SW 1271 (cell line): ENCODE measurements at places on chromosomes 6 and 20.

GRCh38 chr20:8505476-8506200 is 373.6 kb downstream of the PLCB1 start:
- DNase-seq: no peak

- DNase-seq: no peak
These were observed 158.3 kb upstream of the CST7 start for GRCh38 chr20:24790746-24791283.

GRCh38 chr20:34389206-34389953 is 26.3 kb downstream of the ITCH start:
- no peak for DNase-seq

DNA sequence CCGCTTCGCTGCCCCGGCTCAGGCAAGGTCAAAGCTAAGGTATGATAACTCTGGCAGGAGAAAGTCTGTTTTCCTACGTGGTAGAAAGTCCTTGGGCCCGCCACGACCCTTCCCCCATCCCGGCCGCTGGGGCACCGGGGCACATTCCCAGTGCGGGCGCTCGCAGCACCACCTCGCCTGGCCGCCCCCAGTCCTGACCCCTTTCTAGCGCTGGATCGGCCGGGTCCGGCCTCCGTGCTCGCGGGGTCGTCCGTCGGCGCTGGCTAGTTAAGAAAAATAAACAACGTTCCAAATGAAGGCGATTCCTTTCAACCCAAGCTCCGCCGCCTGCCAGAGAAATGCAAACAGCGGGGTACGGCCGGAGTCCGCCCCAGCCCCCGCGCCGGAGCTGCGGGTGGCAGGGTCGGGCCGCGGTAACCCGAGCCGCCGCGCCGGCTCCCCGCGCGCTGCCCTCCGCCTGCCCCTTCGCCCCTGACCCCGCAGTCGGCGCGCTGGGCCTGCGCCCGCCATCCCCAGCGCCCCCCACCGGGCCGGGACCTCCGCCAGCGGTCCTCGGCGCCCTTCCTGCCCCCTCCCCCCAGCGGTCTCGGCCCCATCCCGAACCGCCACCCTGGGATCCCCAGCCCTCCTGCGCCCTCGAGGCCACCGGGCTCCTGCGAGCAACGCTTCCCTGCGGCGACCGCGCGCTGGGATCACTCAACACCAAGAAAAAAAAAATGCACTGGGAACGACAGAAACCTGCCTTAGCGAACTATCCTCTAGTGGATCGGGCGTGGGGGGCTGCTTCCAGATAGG is 37.6 kb downstream of the NCR2 start:
- no peak for DNase-seq

DNA sequence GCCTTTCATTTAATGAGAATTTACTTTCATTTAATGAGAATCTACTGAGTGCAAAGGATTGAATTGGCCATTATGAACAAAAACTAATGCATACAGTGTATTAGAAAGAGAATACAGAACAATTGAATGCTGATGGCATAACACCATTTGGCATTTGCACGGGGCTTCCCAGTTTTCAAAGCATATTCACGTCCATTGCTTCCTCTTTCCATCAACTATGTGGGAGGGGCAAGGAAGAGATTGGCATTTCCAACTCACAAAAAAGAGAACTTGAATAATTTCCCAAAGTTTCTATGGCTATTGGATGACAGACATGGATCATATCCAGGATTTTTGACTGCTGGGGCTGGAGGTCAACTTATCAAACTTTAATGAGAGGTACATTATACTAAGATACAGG is 23.2 kb upstream of the ARG1 start:
- no peak for DNase-seq

GRCh38 chr6:1135726-1136414 is 176.0 kb upstream of the FOXQ1 start:
- no peak for DNase-seq

DNA sequence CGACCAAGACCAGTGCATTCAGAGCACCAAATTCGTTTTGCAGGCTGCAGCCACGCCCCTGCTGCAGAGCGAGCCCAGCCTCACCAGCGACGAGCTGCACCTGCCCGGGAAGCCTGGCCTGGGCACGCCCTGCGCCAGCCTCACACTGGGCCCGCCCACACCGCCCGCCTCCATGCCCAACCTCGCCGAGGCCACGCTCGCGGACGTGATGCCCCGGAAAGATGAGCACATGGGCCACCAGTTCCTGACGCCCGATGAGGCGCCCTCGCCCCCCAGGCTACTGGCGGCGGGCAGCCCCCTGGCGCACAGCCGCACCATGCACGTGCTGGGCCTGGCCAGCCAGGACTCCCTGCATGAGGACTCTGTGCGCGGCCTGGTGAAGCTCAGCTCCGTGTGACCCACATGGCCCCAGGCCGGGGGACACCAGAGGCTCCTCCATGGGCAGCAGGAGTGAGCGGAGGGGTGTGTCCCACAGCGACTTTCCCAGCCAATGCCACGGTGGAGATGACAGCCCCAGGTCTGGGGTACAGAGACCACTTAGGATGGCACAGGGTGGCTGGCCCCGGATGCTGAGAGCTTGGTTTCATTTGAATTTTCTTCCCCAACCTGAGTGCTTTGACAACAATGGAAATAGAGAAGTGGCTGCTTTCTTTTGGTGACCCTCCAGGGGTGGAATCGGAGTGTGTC is 150.2 kb upstream of the SNX9 start:
- no peak for DNase-seq

DNA sequence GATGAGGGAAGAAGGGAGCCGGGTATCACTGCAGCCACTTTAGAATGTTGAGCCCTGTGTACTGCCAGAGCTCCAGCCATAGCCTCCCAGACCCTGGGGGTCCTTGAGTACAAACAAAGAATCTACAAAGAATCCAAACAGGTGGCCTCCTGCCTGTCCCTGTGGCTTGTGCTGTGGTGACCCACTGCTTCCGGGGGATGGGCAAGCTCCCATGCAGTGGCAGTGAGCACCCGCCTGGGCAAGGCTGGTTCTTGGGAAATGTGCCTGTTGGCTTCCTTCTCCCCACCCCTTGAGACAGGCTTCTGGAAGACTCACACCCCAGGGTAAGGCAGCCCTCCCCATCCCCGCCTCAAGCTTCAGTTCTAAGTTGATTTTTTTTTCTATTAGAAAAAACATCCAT is 13.9 kb downstream of the SIRPA start:
- DNase-seq: no peak

- no peak for DNase-seq
These were observed 140.7 kb upstream of the BMP2 start for GRCh38 chr20:6626805-6627204.

- no peak for DNase-seq
These were observed 257.5 kb downstream of the MMUT start for GRCh38 chr6:49205526-49205925.

DNA sequence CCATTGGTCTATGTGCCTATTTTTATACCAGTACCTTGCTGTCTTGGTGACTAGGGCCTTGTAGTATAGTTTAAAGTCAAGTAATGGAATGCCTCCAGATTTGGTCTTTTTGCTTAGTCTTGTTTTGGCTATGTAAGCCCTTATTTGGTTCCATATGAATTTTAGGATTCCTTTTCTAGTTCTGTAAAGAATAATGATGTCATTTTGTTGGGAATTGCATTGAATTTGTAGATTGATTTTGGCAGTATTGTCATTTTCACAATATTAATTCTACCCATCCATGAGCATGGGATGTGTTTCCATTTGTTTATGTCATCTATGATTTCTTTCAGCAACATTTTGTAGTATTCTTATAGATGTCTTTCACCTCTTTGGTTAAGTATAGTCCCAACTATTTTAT is 96.4 kb upstream of the PAK5 start:
- DNase-seq: no peak

- no peak for DNase-seq
These were observed 55.0 kb downstream of the ALDH5A1 start for GRCh38 chr6:24549674-24550353.

DNA sequence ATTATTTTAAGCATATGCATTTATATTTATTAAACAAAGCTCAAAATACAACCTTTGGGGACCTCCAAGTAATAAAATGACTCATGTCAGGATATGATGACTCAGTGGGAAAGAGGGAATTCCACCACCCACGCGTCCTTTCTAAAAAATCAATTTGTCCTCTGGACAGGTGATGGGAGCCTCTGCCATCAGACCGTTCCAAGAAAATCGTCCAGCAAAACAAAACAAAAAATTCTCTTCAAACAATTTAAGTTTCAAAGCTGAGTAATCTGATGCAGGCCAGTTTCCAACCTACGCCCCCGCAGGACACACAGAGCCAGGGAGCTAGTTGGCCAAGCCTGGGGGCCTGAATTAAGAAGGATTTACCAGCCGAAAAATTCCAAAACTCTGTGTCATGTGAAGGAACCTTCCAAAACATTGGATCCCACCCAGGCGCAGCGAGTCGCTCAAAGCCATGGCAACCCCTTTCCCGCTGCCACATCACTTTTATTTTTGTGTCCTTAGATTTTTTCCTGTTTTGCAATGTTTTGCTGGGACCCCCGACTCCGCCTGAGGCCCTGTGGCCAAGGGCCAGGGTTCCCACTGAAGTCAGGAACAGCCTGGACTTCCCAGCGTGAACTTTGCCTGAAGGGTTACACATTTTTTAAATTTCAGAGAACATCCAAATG is 95.3 kb downstream of the NFATC2 start:
- peak; percentile 91 for DNase-seq

DNA sequence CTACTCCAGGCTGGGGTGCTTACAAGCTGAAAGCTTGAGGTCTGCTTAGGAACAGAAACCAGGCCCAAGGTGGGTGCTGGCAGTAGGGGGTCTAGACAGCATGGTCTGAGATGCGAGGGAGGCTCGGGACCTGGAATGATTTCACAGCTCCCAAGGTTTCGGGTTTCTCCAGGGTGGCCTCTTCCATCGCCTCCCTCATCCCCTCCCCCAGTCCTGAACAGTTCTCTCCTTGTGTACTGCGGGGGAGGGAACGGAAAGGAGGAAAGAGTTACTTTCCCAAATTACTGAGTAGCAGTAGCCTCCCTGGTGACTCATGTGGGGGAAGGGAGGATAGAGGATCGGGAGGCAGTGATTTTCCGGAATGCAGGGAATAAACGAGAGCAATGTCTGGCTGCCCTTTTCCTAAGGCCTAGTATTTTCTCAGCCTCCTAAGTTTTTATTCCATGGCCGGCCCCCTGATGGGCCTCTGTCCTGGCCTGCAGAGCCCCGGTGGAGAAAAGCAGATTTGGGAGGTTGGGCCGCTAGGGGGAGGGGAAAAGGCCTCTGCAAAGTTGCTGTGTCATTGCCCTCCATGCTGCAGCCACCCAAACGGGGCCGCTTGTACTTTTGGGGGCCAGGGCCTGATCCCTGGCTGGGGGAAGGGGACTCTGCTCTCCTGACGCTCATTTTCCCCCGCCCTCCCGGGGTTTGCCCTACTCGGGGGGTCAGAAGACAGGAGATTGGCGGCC is 1.5 kb downstream of the BRD2 start:
- peak; percentile 80 for DNase-seq

DNA sequence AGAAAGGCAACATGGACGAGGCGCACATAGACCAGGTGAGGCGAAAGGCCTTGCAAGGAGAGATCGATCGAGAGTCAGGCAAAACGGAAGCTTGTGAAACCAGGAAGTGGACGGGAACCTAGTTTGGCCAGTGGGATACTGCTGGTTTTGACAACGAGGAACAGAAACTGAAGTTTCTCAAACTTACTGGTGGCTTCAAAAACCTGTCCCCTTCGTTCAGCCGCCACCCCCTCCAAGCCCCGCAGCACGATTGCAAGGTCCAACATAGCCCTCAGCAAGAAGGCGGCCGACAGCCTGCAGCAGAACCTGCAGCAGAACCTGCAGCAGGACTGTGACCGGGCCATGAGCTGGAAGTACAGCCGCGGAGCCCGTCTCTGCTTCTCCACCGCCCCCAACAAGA is 238.0 kb downstream of the KHDC1L start:
- no peak for DNase-seq

DNA sequence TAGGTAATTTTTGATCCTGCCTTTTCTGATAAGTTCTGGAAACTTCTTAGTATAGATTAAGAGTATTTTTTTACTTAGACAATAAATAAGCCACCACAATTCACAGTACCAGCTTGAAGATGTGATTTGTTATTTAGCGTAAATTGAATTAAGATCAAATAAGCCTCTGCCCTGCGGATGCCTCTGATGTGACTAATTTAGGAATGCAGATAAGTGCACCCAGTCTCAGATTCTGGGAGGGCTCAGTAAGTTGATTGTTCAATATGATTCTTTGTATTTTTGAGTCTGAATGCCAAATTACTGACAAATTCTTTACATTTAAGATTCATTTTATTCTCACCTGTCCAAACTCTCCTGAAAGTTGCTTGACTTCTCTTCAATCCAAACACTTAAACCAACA is 147.5 kb downstream of the THBS2 start:
- DNase-seq: no peak

GRCh38 chr6:144123421-144123820 is 26.9 kb upstream of the STX11 start:
- DNase-seq: no peak

DNA sequence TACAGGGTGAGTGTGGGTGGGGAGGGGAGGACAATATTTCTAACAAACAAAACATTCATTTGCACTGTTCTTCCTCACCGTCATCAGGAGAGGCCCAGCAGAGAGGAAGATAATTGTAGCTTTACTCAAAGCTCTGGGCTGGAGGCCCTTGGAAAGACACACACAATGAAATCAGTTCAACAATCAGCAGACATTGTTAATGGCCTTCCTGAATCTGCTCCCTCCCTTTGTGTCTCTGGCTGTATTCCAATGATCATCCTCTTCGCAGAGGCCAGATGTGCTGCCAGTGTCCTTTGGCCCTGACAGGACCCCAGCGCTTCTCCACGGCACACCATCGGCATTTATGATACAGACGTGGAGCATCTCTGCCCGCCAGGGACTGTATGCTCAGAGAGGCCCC is 44.6 kb upstream of the LRFN2 start:
- no peak for DNase-seq

GRCh38 chr6:148240461-148240840 is 102.2 kb upstream of the SASH1 start:
- DNase-seq: no peak

GRCh38 chr20:44188752-44189151 is 1.8 kb upstream of the JPH2 start:
- no peak for DNase-seq

DNA sequence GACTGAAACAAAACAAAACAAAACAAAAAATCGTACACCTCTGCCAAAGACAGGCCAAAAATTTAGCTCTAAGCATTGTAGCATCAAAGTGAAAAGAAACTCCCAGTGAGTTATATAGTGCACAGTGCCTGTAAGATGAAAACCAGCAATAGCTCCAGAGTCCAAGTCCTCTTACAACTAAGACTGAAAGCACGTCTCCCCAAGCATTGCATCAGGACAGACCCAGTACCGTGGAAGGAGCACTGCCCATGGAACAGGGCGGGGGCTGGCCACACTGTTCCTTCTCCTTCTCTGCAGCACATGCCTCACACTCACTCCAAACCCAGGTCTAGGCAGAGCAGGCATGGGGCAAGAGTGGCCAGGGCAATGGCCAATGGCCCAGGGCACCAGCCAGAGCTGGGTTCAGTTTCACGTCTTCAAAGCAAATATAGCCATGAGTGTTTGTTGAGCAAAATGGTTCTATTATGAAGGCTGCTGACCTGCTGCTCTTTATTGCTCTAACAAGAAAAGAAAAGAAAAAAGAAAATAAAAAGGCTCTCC is 72.2 kb upstream of the PBOV1 start:
- no peak for DNase-seq

GRCh38 chr6:2841264-2842138 is at the start of gene SERPINB1:
Gene SERPINB1 (minus strand): TSS chr6:2841863. CDS start chr6:2840586, 1,277 bp downstream.
- peak; percentile 57 for DNase-seq
